ENCODE measurements at places on chromosomes 5 and 9.

DNA sequence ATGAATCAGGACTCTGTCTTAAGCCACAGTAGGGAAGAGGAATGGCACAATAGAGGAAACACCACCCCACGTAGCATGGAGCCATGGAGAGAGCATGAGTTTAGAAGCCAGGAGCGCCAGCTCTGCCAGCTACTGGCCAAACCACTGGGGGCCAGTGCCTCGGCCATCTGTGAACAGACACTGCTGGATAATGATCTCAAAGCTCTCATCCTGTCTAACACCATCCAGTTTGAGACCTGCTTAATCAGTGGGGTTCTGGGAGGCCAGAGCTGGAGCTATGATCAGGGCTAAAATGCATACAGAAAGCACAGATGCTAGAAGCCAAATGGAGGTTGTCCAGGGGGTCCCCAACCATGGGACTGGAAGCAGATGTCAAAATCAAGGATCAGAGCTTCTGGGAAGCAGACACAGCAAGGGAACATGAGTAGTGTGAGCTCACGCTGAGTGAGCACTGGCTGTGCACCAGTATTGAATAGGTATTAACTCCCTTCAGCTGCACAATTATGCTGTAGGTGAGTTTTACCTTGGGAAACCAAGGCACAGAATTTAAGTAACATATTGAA is 92.7 kb downstream of the KCNIP1 start:
- DNase-seq = no peak

DNA sequence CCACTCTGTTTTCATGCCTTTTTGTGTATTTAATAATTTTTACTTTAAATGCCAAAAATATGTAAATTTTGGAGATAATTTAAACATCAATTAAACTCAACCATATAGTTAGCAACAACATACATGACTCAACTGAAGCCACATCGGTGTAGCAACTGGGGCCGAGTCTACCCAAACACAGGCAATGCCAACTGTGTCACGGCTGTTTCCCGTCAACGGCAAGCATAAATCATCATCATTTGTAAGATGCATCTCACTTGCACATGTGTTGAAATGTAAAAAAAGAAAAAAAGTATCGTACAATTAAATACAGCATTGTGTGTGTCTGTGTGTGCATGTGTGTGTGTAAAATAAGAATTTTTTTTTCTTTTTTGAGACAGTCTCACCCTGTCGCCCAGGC is 160.1 kb upstream of the TAS2R1 start:
- DNase-seq = no peak

GRCh38 chr5:40033411-40033810 is 608.6 kb upstream of the DAB2 start:
- DNase-seq = peak; percentile 94

DNA sequence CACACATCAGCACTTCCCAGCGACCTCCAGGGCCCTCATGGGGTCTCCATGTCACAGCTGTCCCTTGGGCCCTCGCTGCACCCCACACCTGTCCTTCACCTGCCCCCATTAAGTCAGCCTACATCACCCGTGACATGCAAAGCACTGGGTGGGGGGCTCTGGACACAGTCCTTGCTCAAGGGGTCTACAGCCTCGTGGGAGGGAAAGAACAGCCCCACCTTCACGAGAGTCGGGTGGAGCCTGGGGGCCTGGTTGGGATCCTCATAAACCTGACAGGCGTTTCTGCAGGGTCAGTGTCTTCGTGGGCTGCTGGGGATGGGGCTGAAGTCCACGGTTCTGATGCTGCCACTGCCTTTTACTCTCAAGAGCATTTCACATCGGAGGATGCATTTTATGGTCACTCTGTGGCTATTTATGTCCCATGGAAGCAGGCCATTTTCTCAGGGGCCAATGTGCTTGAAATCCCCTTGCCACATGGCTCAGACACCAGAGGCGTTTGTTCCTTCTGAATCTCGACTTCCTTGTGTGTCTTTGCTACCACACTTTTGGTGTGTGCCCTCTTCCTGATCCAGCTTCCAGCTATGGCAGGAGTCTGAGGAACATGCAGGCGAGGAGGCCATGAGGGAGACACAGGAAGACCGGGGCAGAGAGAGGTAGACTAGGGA is at the start of gene OR2V1:
Gene OR2V1 (minus strand): TSS at position 338 of the 665 bp plus-strand sequence. CDS start 5,865 bp downstream, outside the sequence.
- no peak for DNase-seq

DNA sequence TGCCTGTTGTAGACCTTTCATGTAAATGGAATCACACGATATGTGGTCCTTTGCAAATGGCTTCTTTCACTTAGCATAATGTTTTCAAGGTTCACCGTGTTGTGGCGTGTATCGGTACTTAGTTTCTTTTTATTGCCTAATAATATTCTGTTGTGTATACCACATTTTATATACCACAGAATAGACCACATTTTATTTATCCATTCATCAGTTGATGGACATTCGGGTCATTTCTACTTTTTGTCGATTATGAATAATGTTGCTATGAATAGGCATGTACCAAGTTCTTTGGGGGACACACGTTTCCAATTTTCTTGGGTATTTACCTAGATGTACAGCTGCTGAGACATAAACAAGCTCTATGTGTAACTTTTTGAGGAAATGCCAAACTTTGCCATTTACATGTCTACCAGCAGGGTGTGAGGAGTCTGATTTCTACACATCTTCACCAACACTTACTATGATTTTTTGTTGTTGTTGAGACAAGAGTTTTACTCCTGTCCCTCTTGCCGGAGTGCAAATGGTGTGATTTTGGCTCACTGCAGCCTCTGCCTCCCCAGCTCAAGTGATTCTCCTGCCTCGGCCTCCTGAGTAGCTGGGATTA is 144.7 kb downstream of the RGS3 start:
- DNase-seq = no peak

DNA sequence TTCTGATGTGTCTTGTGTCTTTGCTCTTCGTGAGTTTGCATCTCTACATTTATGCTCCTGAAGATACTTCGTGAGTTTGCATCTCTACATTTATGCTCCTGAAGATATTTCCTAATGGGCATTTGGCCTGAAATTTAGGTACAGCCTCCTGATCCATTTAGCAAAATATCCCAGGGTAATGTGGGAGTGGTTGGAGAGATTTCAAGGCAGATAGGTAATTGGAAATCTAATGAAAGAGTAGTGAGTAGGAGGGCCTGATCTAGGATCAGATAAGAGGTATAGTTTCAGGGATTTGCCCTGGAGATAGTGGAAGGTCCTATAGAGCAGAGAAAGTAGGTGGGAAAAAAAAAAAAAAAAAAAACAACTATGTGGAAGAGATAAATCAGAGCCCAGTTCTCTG is 14.6 kb upstream of the SNX2 start:
- DNase-seq = no peak

DNA sequence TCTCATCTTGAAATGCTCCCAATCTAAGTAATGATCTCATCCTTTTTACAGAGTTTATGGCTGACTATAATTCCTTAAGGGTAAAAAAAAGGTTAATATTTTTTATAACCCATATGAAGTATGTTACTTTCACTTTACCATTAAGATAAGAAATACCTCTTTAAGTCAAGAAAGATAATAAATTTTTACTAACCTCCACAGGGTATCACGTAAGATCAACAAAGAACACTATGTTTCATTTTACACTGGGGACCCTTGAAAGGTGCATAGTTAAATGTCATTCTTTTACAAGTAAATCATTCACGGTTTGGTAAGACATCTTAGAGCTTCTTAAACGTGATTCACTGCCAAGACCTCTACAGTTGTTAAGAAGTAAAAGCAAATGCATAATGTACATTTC is 472.7 kb upstream of the CDH9 start:
- no peak for DNase-seq

- no peak for DNase-seq
Observed at GRCh38 chr5:68067291-68067690, 148.3 kb upstream of the PIK3R1 start.

DNA sequence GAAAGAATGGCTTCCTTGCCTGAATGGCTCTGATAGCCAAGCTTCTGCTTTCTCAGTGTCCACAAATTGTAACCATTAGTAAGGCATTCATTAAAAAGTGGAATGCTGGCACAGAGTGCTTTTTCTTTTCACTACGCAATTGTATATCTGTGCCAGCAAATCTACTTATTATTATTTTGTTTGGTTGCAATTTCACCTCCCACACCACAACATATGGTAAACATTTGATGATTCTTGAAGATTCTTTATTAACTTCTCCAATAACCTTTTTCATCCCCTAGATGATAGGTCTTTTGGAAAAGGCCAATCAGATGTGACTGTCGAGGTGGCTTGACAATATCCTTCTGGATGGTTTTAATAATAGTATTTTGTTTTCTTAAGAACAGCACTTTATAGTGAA is 234.1 kb downstream of the TMEM38B start:
- no peak for DNase-seq

GRCh38 chr5:143914756-143915155 is 102.8 kb downstream of the HMHB1 start:
- DNase-seq = no peak

GRCh38 chr9:105967797-105968196 is 273.5 kb downstream of the TMEM38B start:
- no peak for DNase-seq

GRCh38 chr9:119366909-119367682 is 2.1 kb downstream of the BRINP1 start:
- no peak for DNase-seq

GRCh38 chr5:174990909-174991308 is 266.5 kb downstream of the MSX2 start:
- DNase-seq = no peak

DNA sequence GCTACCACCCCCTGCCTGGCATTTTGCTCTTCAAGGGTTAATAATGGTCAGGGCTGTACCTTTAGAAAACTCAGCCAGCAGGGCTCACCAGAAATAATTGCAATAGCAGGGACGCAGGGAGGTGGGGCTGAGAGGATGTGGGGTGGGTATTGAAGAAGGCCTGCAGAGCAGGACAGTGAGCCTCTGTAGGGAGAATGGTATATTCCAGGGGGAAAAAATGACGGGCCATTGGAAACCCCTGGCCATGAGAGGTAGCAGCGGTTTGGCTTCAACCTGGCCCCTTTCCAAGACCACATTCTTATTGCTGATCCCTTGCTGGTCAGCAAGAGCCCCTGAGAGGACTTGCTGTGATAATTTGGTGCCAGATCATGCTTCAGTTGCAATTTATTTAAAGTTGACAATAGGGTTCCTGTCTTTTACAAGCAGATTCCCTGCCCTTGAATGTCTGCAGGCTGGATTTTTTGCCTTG is 36.7 kb upstream of the CTNNA1 start:
- DNase-seq = no peak

GRCh38 chr5:108382784-108383330 is 959 bp upstream of the FBXL17 start:
- no peak for DNase-seq

DNA sequence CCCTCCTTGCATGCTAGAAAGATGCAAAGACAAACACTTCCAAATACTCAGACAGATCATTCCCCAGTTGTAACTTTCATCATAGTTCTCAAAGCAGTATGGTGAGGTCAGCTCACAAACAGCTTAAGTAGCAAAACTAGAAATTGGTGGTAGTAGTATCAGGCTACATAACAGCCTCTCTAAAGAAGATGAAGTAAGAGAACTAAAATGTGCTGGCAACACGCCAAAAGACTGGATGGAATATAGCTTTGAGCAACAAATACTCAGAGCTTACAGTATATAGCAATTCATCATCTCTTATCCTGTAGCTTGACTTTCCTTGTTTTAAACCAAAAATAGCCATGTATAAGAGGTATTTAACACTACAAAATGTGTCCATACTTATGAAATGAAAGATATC is 7.5 kb downstream of the PFDN1 start:
- DNase-seq = peak; percentile 13

DNA sequence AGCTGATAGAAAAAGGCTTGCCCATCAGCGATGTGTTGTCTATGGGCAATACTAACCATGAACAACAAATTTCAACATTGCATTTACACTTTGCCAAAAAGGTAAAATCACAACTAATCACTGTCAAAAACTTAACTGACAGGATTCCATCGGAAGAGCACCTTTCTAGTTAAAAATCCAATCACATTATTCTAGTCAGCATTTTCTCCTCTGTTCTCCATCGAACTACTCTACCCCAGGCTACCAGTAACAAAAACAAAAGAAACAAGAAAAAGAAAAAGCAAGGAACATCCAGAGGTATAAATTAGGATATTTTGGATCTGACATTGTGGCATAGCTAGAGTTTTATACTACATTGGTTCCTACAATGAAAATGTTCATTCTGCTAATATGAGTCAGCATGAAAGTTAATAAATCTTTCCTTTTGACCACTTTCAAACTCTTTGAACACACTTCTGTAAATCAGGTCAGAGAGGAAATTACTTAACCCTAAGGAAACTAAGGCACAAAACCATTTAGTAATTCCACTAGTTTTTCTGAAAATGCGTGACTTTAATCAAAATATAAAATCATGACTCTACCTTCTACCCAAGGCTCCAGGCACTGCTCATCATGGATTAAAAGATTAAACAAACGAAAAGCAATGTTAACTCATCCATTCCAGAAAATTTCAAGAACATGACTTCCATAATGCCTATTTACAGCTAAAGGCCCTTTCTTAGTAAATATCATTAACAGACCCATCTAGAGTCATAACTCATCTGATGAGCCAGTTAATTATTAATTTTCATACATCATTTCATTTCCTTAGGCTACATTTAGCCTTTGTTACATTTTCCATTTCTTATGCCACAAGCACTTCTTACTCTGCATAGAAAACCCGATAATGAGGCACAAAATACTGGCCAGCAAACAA is 10.2 kb downstream of the GLIS3 start:
- DNase-seq = no peak
